Vagina (tissue), 2 donors: ENCODE measurements at places on chromosomes 12 and 14. TPM values are rescaled to one million over a fixed set of nuclear protein-coding genes. Genes with fewer than 3 reads are reported as not detected.

DNA sequence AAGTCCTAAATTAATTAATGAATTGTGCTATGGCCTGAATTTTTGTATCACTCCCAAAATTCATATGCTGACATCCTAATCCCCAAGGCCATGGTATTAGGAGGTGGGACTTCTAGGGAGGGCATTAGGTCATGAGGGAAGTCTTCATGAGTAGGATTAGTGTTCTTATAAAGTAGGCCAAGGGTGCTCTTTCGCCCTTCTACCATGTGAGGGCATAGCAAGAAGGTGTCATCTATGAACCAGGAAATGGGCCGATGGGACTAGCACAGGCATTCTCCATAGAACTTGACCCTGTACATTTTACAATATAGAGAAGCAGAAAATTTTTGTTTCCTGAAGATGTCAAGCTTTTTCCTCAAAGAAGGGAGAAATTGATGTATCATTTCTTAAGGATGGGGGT lies 12.5 kb downstream of the SYT10 start:
- no peak for DNase-seq

DNA sequence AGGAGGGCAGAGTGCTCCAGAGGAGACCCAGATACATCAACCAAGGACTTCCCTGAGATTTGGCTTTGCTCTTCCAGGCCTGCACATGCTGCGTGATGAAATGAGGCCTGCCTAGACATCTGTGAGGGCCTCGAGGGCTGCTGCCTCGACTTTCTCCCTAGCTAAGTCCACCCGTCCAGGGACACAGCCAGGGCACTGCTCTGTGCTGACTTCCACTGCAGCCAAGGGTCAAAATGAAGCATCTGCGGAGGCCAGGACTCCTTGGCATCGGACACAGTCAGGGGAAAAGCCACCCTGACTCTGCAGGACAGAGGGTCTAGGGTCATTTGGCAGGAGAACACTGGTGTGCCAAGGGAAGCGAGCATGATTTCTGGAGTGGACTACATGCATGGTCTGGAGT lies 10.7 kb downstream of the SLC25A47 start:
- no peak for DNase-seq

DNA sequence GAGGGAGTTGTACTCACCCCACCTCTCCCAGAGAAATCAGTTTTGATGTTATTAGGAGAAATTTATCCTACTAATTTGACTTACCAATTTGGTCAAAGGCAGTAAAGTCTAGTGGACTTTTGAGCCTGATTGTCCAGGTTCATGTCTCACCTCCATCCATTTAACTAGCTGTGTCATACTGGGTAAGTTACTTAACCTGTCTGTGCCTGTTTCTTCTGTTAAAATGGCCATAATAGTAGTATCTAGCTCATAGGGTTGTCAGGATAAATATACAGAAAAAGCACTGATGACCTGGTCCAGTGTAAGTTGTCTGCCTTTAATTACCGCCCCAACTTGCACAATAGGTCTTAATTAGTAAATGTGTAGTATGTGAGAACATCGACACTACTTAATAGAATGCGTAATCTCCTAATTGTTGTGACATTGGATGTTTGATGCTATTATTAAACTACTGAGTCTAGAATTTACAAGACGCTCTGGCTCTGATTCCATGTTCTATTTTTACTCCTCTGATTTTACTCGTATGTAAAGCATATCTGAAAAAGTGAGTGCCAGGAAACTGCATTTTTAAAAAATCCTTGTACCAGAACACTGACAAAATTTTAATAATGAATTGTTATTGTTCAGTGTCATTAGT lies 1.5 kb downstream of the RAB21 start:
- DNase-seq: no peak

IFNG-AS1 gene
- total RNA-seq: not detected

PARPBP gene
- total RNA-seq: 3.7 TPM

SLC10A1 gene
- not detected for total RNA-seq
